ENCODE measurements at places on chromosomes 2 and 18.

DNA sequence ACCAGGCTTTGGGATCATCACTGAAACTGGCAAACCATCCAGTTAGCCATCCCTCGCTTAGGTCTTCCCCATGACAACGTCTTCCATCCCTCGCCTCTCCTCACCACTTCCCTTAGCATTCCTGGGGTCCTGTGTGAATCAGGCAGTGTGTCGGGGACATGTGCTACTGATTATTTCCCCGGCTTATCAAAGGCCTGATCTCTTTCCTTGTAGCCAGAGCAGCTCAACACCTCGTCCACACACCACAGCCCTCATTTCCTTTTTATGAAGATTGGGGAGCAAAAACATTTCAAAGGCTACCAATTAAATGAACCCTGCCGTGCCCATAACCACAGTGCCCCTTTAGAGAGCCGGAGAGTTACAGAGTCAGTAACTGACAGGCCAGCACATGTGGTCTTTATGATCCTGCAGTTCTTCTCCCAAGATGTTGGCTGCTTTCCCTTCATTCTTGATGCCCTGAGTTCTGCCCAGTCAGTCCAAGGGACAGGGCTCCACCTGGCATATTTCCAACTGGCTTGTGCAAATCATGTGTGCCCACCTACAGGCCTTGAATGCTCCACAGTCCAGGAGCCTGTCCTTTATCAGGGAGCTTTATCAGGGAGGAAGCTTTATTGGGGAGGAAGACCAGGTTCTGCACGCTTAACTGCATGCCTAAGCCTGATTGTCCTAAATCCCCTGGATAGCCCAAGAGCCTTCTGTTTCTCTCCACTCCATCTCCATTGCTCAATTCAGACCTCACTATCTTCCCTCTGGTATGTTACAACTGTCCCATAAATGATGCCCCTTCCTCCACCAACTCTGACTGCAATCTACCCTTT, 343.1 kb downstream of the CYRIA start:
- DNase-seq = no peak

DNA sequence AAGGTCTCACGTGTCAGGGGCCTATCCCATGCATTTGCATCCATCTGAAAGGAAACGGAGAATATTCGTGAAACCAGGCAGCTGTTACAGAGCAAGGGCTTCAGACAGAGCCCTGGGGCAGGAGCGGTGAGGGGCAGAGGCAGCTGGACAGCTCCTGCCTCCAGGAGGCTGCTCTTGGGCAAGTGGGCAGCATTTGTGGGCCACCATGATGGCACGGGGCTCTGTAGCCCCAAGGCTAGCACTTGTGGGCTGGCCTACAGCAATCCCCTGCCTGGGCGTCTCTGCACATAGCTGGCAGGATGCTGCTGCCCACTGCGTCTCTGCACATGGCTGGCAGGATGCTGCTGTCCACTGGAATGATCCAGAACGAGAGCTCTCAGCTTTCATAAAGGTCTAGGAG, 52.8 kb upstream of the PTMA start:
- DNase-seq = no peak

GRCh38 chr18:45009756-45010155, 329.1 kb downstream of the SETBP1 start:
- no peak for DNase-seq

- DNase-seq = peak; percentile 77
Measured at GRCh38 chr2:15577071-15577735, 14.5 kb upstream of the DDX1 start.

GRCh38 chr2:169038338-169038757, 7.2 kb upstream of the ABCB11 start:
- DNase-seq = peak; percentile 57
